ENCODE measurements at places on chromosomes 7 and 10.

GRCh38 chr10:13144814-13145213, 16.5 kb upstream of the MCM10 start:
- DNase-seq, result no peak

DNA sequence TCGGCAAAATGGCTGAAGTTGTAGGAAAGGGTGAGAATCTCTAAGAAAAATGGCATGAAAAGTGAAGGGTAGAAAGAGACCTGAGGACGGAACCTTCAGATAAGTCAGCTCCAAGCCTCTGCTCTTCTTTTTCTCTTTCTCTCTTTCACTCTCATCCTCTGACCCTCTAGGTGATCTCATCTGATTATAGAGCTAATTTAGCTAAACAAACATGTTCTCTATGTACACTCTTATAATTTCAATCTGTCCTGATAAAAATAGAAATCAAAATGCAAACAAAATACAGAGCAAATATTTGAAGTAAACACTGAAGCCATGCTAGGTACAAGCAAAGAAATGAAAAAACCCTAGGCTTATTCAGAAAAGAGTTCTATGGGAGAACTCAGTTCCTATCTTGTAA, 14.4 kb upstream of the CUBN start:
- no peak for DNase-seq

DNA sequence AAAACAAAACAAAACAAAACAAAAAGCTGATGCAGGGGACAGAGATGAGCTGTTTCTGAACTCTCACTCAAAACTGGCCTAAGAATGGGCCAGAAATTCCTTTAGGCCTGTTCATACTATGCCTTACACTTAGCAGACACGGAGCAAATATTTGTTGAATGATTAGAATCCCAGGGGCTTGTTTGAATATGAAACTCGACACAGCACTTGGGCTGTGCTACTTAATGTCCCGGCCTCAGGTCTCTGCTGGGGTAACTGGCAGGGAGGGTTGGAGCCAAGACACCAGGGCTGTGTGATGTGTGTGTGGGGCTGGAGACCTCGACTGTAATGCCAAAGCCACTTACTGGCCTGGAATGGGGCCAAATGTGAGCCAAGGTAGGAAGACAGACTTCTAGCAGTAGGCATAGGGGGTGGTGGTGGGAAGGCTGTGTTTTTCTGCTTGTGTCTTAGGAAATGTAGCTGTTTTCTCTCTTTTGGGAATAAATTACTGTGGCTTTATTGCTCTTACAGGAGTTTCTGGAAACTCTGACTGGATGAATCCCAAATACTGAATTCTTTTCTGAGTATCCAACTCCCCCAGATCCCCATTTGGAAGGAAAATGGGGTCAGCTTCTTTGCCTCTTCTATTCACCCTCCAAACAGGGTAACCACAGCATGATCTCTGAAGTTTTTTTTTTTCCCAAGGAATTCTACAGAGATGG, 66.7 kb downstream of the EMX2 start:
- peak; percentile 49 for DNase-seq

DNA sequence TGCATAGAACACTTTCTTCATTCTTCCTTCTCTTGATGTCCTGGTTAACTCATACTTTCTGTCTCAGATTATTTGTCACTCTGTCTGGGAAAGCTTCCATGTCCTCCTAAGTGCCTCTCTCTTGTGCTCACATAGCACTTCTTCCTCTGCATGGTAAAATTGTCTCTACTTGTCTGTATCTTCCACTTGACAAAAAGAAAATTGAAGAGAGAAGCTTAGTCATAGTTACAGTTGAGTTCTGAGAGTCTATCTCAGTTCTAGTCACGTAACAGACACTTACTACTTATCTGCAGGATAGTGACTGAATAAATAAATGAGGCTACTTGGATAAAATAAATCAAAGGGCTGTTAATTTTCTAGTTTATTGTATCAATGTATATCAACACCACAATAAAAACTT, 458.1 kb downstream of the HTR7 start:
- DNase-seq, result no peak

DNA sequence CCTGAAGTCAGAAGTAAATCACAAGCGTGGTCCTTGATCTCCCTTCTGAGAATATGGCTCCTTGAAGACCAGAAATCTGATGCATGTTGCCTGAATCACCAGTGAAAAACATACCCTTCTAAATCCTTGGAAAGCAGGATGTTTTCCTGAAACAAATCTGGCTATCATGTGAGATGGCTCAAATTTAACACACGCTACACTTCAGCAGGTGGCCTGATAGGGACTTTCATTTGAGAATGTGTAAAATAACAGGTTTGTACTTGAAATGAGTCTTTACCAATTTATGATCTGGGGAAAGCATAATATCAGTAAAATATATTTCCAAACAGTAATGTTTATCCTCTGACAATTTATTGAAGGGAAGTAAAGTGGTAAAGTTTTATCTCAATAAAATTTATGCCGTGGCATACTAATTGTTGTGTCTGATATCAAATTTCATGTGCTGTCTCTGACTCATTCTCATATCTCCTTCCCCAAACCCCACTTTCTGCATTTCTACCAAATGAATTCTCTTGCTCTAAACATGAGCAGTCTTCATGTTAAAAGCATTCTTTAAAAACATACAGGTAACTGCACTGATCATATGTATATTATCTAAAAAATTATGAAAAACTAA, 17.4 kb downstream of the CYP3A4 start:
- DNase-seq, result no peak

GRCh38 chr10:59177031-59177797, 771 bp downstream of the PHYHIPL start:
- DNase-seq, result peak; percentile 62

DNA sequence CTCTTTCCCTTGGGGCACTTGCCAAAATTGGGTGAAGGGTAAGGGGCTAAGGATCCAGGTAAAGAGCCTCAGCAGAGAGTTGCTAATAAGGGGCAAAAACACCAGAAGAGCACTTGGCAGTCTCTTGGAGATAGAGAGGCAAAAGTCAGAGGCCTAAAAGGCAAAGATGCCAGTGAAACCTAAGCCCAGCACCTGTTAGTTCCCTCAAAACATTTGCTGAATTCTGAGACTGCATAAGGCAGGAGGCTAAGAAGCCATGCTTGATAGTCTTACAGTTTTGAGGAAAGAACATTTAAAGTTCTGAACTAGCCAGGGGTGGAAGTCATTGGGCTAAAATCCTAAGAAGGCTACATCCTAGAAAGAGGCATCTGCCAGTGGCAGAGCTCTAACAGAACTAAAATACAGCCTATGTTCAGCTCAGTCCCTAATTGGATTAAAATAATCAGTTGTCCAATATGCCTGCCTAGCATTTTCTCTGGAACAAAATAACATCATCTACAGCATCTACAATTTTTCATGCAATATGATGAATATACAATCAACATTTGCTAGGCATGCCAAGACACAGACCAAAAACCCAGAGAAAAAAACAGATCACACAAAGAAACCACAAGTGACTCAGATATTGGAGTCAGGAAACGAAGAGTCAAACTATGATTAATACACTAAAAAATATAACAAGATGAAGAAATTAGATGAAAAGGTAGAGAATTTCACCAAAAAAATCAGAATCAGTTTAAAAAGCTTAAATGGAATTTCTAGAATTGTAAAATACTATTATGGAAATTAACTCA, 7.7 kb downstream of the HTR7 start:
- no peak for DNase-seq

GRCh38 chr10:30055226-30055662, 4.1 kb downstream of the JCAD start:
- DNase-seq, result peak; percentile 62

DNA sequence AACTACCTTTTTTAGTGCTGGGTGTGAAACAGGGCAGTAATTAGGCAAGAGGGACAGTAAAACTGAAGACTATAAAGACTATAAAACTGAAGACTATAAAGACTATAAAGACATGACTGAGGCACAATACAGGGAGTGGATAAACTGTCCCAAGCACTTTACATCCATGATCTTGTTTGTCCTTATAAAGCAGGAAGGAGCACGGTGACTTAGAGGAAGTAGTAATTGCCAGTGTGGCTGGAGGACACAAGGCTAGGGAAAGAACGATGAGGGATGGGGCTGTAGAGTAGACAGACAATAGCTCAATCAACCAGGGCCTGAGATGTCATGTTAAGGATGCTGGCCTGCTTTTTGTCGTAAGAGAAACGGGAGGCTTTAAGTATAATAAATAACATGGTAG, 26.0 kb downstream of the DNAJC12 start:
- no peak for DNase-seq

DNA sequence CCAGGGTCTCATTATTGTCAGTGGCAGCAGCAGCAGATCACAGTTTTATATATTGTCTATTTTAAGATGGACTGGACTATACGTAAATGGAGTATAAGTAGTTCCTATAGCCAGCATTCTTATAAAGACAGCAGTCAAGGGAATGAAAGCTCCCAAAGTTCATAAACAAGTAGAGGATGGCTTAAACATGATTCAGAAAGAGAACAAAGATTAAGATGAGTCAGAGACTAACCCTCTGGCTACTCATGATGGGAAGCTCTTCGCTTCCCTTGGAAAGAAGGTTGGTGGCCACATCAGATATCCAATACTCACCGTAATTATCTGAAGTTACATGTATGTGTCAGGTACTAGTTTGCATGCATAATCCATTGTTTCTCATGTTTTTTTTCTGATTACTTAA, 277.0 kb downstream of the INHBA start:
- peak; percentile 40 for DNase-seq

- DNase-seq, result peak; percentile 77
Measured at GRCh38 chr10:21372651-21373410, 152.7 kb downstream of the SKIDA1 start.

DNA sequence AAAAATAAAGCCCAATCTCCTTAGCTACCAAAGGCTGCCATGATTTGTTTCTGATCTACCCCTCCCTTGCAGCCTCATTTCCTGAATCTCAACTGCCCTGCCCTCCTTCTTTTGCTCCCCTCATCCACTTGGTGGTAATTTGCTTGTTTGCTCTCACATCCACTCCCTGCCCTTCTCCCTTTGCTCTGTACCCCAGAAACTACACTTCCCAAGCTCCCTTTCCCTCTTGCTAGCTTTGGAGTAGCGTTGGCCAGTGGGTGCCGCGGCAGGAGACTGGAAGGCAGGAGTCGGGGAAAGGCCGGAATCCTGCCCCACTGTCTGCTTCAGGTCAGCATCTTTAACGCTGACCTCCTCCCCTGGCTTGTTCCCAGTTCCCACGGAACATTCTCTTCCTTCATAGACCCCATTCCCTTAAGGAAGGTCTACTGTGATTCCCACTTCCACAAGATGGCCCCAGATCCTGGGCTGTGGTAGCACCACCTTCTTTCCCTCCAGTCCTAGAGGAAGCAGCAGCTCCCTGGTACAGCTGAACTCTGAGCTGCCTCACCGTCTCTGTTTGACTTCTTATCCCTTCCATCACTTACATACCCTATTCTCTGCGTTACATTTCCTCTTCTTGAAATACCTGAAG, 79.1 kb downstream of the PIK3CG start:
- DNase-seq, result no peak

DNA sequence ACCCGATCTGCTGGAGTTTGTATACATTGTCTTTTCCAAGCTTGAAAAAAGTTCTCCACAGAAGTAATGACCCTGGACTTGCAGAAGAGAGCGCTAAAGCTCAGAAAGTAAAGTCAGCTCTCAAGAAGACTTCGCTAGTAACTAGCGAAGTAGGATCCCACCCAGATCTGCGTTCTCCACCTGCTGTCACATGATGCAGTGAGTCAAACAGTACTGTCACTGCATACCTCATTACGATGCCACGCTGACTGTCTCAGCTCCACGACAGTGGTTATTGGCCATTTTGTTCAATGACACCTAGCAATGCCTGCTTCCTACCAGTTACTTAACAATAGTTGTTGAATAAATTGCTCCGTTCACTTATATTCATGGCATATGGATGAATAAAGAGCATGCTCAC, 29.7 kb upstream of the SEC61G start:
- peak; percentile 79 for DNase-seq

GRCh38 chr7:25314731-25315267, 86.5 kb upstream of the NPVF start:
- no peak for DNase-seq

DNA sequence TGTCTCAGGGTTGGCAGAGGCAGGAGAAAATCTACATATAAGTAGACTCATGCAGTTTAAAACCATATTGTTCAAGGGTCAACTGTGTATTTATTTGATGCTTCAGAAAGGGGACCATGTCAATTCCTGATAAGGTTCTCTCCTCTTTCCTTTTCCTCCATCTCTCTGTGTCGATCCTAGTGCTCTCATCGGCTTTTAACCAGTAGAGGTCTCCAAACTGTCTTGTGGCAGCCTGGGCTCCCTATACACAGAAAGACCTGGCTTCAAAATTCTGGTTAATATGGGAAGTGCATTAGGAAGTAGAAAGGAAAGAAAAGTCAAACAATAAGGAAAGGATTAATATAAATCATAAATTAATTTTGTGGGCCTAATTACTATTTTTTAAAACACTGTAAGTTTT, 304.4 kb upstream of the C7orf33 start:
- no peak for DNase-seq

DNA sequence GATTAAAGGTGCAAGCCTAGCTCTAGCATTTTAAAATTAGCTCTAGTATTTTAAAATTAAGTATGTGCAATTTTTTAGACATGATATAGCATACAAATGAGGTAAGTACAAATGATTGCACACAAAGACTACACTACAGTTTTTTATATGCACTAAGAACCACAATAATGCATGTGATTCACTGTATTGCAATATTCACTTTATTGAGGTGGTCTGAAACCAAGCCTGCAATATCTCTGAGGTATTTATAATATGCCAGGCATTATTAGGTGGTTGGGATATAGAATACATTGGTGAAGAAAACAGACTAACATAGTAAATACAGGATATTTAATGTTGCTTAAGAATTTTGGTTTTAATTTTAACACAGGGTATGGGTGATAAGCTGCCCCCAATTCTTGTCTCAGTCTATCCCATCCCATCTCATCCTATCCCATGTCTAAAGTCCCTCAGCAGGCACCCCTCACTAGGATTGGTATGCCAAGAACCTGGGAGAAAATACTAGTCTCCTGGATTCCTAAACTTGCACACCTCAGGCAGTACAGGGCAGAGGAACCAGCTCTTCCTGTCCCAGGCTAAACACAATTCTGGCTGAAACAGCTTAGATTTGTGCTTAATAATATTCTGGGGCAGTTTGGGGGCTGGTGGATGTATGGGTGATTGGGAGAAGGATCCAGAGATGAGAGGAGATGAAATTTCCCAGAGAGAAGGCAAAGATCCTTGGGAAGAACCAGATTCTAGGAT, 90.4 kb downstream of the HIPK2 start:
- DNase-seq, result no peak

DNA sequence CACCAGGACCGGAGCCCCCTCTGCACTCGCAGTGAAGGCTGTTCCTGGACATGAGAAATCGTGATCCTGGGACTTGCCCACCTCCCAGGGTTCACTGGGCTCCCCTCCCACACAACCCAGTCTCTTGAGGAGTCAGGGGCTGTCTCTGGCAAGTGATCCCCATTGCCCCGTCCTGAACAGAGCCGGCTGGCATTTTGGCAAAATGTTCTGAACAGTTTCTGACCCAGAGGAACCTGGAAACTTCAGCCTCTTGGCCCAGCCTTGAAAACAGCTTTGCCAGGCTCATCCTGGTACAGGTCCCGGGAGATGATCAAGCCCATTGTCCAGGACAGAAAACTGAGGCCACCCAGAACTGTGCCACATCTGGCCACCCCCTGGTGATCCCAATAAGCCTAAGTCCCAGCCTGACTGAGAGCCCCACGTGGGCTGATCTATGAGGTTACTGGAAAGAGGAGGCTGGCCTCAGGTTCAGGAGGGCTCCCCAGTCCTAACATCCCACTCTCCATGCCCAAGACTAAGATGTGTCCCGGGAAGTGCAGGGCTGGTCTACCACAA, 115.7 kb downstream of the OAT start:
- DNase-seq, result no peak

GRCh38 chr10:68446179-68446578, 25.6 kb downstream of the DNA2 start:
- no peak for DNase-seq

Measured in fibroblast of gingiva (primary cell).